ENCODE measurements at places on chromosomes 1 and 21. TPM values are rescaled to one million over a fixed set of nuclear protein-coding genes. Genes with fewer than 3 reads are reported as not detected.

The HES3 gene
- polyA plus RNA-seq = not detected

The WLS gene
- polyA plus RNA-seq = not detected

The LYPD8 gene
- polyA plus RNA-seq = not detected

The C1orf226 gene
- polyA plus RNA-seq = not detected

The FASLG gene
- polyA plus RNA-seq = not detected

The FCGR3B gene
- polyA plus RNA-seq = not detected

The IFI16 gene
- 55.2 TPM for polyA plus RNA-seq

The TEX38 gene
- polyA plus RNA-seq = not detected

The IFNGR2 gene
- polyA plus RNA-seq = 11.3 TPM

The ATP6V1G3 gene
- not detected for polyA plus RNA-seq

DNA sequence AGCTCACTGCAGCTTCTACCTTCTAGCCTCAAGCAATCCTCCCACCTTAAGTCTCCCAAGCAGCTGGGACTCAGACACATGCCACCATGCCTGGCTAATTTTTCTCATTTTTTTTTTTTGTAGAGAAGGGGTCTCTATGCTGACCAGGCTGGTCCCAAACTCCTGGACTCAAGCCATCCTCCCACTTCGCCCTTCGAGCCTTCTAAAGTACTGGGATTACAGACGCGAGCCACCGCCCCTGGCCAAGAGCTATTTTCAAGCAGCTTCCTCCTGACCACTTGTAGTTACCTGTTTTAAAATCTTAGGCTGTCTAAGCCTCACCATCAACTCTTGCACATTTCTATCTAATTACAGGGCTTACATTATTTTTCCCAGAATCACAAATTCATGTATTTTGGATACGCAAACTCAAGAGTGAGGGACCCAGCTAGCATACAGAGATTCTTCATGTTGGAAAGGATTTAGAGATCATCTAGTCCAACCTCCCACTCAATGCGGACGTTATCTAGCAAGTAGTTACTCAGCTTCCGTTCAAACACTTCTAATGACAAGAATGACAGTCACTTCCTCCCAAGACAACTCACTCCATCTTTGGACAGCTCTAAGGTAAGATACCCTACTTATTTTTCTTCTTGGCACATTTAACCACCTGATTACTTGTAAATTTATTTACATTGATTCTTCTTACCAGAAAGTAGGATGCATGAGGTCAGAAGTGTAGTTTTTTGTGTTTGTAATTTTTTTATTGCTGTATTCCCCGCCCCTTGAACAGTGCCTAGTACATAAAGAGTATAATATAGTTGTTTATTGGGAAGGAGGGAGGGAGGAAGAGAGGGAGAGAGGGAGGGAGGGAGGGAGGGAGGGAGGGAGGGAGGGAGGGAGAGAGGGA lies 65.4 kb downstream of the LUZP1 start:
- no peak for DNase-seq

GRCh38 chr21:41979335-41979734 lies 25.5 kb upstream of the C2CD2 start:
- DNase-seq = no peak

DNA sequence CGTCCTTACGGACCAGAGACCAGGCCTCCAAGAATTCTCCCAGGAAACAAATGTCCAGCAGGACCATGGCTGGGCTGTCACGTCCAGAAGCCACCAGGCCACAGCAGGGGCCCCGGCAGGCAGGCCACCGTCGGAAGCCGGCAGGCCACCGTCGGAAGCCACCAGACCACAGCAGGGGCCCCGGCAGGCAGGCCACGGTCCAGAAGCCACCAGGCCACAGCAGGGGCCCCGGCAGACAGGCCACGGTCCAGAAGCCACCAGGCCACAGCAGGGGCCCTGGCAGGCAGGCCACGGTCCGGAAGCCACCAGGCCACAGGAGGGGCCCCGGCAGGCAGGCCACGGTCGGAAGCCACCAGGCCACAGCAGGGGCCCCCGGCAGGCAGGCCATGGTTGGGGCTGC lies 67.0 kb upstream of the PDE9A start:
- DNase-seq = no peak

- no peak for DNase-seq
Measured at GRCh38 chr1:57345916-57346315, 77.9 kb downstream of the DAB1 start.

DNA sequence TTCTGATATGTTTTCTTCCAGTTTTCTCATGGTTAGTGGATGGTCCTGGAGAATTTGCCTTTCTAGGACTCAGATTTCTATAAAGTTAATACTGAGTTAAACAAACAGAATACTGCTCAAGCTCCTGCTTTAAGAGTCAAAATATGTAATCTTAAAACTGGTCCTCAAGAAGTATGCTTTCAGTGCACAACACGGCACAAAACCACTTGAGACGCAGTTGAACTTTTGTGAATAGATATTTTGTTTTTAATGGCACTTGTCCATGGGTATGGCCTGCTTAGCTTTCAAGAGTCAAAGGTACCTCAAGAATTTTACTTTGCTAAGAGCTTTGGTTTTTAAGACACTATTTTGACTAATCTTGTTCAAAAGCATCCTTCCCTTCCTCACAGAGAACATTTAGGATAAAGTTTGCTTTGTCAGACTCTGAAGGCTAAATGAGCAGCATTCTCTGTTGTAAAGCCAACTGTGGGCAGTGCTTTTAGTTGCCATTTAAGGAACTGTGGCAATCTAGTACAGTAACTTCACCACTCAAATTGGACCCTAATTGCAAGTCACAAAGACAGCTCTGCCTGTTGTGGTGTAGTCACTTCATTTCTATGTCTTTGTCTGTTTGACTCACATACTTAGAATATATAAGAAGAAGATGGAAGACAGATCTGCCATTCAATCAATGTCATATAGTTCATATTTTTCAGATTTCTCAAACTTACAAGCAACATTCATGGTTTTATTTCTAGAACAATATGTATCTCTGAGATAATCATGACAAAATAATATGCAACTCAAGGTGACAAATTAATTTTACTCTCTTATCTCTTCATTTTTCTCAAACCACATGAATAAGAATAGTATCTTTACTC lies 28.8 kb downstream of the SAMD13 start:
- DNase-seq = no peak

GRCh38 chr1:64167176-64167575 lies 36.2 kb upstream of the UBE2U start:
- DNase-seq = no peak

Data from naive thymus-derived CD8-positive, alpha-beta T cell (primary cell).